Endothelial cell of umbilical vein (primary cell): ENCODE measurements at places on chromosomes 12 and 14. TPM values are rescaled to one million over a fixed set of nuclear protein-coding genes. Genes with fewer than 3 reads are reported as not detected.

The TMEM229B gene
- 0.28 TPM in 1 of 2 replicates, not detected in the other for total RNA-seq

GRCh38 chr12:64531665-64532334 is 78.5 kb upstream of the RASSF3 start:
- no peaks in the 10 kb centered on the region for H3K36me3 ChIP-seq
- DNase-seq: no peak
- H3K4me1 ChIP-seq: no peaks in the 10 kb centered on the region
- peaks cover 8% of the 10 kb centered on the region for H3K27me3 ChIP-seq
- H3K4me3 ChIP-seq: no peak overlapping the region

GRCh38 chr12:57057067-57057751 is 7.3 kb upstream of the MYO1A start:
- no peaks in the 10 kb centered on the region for H3K4me1 ChIP-seq
- H3K36me3 ChIP-seq: peaks cover 10% of the 10 kb centered on the region
- no peak overlapping the region for H3K4me3 ChIP-seq

The ACOT4 gene
- 0.53 and 0.69 TPM in 2 replicates for total RNA-seq

DNA sequence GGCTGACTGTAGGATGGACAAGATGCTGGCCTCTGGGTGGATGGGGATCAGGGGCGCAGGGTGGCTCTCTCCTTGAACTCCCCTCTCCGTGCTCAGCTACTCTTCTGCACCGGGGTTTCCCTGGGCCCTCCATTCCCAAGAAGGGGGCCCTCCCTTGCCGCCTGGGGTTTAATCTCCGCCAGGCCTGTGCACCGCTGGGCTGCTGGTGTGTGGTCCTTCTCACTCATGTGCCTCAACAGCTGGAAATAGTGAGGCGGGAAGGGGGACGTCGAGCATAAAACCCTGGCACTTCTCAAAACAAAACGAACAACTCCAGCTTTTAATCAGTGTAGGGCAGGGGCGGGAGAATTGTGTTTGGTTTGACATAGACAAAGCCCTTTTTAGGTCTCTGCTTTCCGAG is 19.0 kb upstream of the SMOC1 start:
- H3K27ac ChIP-seq: no peak overlapping the region
- H3K36me3 ChIP-seq: no peaks in the 10 kb centered on the region
- DNase-seq: no peak
- H3K27me3 ChIP-seq: no peaks in the 10 kb centered on the region

DNA sequence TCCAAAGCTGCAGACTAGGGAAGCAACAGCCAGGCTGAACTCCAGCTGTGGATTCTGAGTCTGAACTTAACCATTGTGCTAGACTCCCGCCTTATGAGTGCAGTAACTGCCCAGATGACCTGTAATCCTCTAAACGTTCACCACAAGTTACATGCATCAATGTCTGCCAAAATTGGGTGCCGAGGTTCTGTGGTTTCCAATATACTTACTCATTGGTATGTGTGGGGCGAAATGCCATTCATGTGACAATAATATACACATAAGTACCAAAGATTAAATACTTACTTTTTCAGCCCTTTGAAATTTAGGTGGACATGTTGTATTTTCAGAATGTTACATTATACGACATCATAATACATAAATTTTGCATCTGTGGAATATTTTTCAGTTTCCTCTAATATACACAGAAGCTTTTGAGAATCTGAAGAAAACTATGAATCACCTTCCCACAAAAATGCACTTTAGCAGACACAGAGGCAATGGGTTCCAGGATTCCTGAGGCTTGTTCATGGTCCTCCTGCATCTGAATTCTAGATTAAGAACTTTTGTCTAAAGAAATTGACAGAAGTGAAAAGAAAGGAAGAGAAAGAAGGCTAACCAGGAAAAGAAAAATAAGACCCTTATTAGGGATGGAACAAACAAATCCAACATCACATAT is 31.7 kb downstream of the GRIP1 start:
- DNase-seq: no peak
- no peak overlapping the region for H3K4me3 ChIP-seq
- no peaks in the 10 kb centered on the region for H3K27me3 ChIP-seq

The LGALS3 gene
- 27.8 and 33.8 TPM in 2 replicates for total RNA-seq

DNA sequence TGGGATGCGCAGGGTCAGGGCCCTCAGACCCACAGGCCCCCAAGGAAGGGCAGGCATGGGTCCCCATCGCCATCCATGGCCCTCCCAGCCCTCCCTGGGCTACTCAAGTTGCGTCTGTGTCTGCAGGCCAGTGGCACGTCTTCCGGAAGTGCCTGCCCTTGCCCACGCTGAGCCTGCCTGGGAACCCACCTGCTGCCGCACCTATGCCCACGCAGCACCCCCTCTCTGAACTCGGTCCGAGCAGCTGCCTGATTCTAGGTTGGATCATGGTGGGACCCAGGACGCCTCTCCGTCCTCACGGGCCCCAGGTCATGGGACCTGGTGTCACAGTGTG is 182.8 kb downstream of the ADGRD1 start:
- H3K4me1 ChIP-seq: no peaks in the 10 kb centered on the region
- no peak for DNase-seq
- no peak overlapping the region for H3K27ac ChIP-seq
- no peaks in the 10 kb centered on the region for H3K27me3 ChIP-seq
- H3K4me3 ChIP-seq: no peak overlapping the region

The ACTN1 gene
- total RNA-seq: 442 and 443 TPM in 2 replicates

The WNT5B gene
- not detected in 2 replicates for total RNA-seq

DNA sequence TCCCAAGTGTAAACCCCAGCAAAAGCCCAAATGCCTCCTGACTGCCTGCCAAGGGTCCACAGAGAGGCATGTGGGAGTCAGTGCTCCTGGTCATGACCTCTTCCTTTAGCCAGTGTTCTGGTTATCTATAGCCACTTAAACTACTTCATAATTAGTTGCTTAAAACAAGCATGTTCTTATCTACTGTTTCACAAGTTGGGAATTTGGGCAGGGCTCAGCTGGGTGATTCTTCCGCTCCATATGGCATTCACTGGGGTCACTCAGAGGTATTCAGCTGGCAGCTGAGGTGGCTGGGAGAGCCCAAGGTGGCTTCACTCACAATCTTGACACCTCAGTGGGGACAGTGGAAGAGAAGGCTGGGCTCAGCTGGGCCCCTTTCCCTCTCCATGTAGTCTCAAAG is 184.0 kb upstream of the RGS6 start:
- H3K27ac ChIP-seq: no peak overlapping the region
- H3K36me3 ChIP-seq: no peaks in the 10 kb centered on the region
- H3K4me3 ChIP-seq: no peak overlapping the region
- H3K4me1 ChIP-seq: peaks cover 4% of the 10 kb centered on the region

The MYF5 gene
- total RNA-seq: not detected in 2 replicates

The PRPH gene
- not detected in 2 replicates for total RNA-seq

The TAS2R14 gene
- total RNA-seq: 3.0 and 4.2 TPM in 2 replicates

DNA sequence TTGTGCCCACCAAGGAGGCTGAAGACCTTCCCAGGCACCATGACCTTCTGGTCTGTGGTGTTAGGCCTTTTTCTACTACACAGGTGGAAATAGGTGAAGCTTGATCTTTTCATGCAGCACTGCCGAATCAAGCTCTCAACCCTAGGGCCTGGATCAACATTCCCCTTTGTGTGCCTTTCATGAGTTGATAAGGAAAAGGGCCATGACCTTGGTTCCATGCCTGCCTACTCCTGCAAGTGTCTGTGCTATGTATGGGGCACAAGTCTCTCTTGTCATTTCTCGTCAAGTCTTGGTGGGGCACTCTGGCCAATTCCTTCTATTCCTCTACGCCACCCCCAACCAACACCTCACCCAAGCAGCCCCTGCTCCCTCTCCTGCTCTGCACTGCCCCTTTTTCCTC is 154.5 kb downstream of the SLC8A3 start:
- no peaks in the 10 kb centered on the region for H3K36me3 ChIP-seq
- no peaks in the 10 kb centered on the region for H3K4me1 ChIP-seq

DNA sequence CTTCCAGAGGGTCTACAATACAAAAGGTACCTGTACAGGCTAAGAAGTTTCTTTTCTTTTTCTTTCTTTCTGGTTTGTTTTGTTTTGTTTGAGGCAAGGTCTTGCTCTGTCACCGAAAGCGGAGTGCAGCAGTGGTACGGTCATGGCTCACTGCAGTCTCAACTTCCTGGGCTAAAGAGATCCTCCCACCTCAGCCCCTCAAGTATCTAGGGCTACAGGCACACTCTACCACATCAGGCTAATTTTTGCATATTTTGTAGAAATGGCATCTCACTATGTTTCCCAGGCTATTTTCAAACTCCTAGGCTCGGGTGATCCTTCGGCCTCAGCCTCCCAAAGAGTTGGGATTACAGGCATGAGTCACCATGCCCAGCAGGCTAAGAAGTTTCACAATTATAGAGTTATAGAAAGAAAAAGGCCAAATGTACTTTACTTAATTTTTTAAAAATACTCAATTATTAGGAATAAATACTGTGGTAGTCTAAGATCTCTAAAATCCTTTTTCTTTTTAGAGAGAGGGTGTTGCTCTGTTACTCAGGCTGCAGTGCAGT is 3.0 kb upstream of the PIGH start:
- no peak for DNase-seq
- no peak overlapping the region for H3K27ac ChIP-seq
- H3K36me3 ChIP-seq: no peaks in the 10 kb centered on the region
- no peaks in the 10 kb centered on the region for H3K27me3 ChIP-seq
- peaks cover 6% of the 10 kb centered on the region for H3K4me1 ChIP-seq

DNA sequence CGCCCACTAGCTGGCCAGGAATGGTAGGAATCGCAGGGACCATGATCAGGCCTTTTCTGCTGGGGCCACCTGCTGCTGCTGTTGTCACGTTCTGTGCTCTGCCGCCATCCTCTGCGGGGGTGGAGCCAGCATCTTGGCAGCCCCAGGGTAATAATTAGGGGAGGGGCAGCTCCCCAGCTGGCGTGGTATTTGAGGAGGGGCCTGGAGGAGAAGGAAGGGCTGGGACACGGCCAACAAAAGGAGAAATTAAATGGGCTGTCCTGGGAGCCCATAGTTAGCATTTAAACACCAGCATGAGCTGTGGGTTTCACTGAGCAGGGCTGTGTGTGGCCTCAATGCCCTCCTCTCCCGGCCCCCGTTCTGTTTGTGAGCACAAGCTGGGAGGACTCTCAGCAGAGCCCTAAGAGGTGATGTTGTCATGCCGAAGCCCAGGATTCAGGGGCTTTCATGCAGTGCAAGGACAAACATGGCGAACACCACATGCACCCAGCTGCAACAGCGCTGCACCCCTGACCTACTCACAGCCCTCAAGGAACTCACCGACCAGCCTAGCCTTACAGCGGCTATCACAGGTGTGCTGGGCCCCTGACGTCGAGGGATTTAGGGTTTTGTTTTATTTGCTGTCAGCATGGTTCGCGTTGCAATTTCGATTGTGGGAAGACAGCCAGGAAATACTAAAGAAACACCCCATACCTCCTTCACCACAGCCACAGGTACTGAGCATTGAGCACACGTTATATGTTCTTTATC is 324.3 kb downstream of the CACNA1C start:
- H3K36me3 ChIP-seq: no peaks in the 10 kb centered on the region
- H3K27me3 ChIP-seq: no peaks in the 10 kb centered on the region
- H3K4me3 ChIP-seq: no peak overlapping the region

GRCh38 chr12:56431288-56431687 is 17.9 kb downstream of the TIMELESS start:
- peaks cover 2% of the 10 kb centered on the region for H3K36me3 ChIP-seq
- H3K27me3 ChIP-seq: no peaks in the 10 kb centered on the region
- DNase-seq: no peak
- H3K4me3 ChIP-seq: no peak overlapping the region

The KITLG gene
- total RNA-seq: 32.5 and 46.4 TPM in 2 replicates

DNA sequence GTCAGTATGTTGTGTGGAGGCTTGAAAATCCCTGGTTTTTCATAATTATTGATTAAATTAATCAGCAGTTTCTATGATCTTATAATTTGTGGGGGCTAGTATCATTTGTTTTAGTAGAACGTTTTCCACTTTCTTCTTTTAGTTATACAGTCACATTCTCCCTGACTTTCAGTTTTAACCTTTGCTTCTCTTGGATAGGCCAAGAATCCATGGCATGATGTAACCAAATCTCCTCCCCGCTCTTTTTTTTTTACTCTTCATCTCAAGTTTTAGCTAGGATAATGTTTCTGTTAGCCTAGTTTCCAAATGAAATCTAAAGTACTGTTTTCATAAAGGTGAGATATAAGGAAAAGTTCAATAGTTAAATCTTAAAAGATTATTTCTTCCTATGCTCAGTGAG is 106.5 kb downstream of the TMEM117 start:
- H3K27ac ChIP-seq: no peak overlapping the region
- no peak overlapping the region for H3K4me3 ChIP-seq
- no peaks in the 10 kb centered on the region for H3K36me3 ChIP-seq
- no peak for DNase-seq

DNA sequence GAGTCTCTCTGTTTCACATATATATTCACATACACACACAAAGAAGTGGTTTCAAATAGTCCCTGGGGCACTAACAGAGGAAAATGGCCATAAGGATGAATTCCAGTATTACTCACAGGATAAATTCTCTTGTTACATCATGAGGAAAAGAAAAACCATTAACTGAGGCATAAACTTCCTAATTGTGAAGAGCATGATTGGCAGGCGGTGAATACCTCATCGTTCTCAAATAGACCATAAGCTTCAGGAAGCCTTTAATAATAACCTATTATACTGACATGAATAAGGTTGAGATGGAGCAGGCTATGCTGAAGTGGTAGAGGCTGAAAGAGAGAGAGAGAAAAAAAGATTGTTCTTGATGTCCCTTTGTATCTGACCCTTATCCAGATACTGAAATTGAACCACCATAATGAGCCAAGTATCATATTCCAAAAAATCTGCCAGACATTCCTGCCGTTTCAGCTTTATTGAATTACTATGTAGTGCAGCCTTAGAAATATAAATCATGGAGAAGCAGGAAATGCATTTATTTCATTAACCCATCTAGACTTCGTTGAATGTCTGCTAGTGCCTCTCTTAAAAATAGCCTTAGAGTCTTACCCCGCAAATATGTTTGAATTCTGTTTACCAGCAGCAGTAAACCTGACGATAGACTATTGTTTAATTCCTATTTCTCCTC is 86.8 kb downstream of the NUAK1 start:
- no peak overlapping the region for H3K27ac ChIP-seq
- no peaks in the 10 kb centered on the region for H3K36me3 ChIP-seq
- no peak for DNase-seq
- no peak overlapping the region for H3K4me3 ChIP-seq
- H3K27me3 ChIP-seq: no peaks in the 10 kb centered on the region

GRCh38 chr14:75204116-75204515 is 27.7 kb upstream of the TMED10 start:
- H3K4me1 ChIP-seq: peaks cover 15% of the 10 kb centered on the region
- no peak overlapping the region for H3K27ac ChIP-seq
- no peak for DNase-seq
- no peaks in the 10 kb centered on the region for H3K36me3 ChIP-seq
- H3K4me3 ChIP-seq: no peak overlapping the region

The GPR137C gene
- 3.8 and 5.7 TPM in 2 replicates for total RNA-seq

The LTBP2 gene
- total RNA-seq: 264 and 268 TPM in 2 replicates

The CLEC1B gene
- not detected in 2 replicates for total RNA-seq

GRCh38 chr14:71290960-71291466 is 383.8 kb downstream of the PCNX1 start:
- peak; percentile 85 for DNase-seq
- no peaks in the 10 kb centered on the region for H3K36me3 ChIP-seq
- no peak overlapping the region for H3K27ac ChIP-seq
- no peaks in the 10 kb centered on the region for H3K27me3 ChIP-seq
- no peak overlapping the region for H3K4me3 ChIP-seq
